ENCODE measurements at places on chromosomes 4 and X.

DNA sequence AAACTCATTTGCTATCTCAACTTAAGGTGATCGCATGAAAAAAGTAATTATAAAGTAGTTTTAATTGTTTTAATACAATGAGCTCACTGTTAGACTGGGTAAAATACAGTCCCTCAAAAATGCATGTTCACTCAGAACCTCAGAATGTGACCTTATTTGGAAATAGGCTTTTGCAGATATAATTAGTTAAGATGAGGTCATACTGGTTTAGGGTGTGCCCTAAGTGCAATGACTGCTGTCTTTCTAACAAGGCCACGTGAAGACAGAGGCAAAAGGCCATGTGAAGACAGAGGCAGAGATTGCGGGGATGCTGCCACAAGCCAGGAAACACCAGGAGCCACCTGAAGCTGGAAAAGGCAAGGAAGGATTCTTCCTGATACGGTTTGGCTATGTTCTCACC is 262.1 kb downstream of the NKX6-1 start:
- DNase-seq, result no peak

DNA sequence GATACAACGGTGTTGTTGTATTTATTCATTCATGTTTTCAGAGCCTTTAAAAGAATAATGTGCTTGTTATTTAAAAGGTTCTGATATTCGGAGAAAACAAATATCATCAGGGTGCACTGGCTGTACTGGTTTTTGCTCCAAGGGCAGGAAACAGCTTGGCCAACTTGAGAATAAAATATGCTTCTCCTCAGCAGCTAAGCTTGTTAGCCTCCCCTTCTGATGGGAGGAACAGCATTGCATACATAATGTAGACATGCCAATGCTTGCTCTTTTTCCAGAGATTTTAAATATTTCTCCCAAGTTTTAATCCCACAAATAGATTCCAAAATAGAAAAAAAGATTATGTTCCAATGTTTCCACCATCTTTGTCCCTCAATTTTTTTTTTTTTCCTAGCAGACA is 87.6 kb upstream of the RPL34 start:
- DNase-seq, result no peak

- no peak for DNase-seq
These were observed 64.5 kb downstream of the DRD5 start for GRCh38 chr4:9845791-9846493.

- no peak for DNase-seq
These were observed 161.0 kb upstream of the HS3ST1 start for GRCh38 chr4:11589676-11590075.

DNA sequence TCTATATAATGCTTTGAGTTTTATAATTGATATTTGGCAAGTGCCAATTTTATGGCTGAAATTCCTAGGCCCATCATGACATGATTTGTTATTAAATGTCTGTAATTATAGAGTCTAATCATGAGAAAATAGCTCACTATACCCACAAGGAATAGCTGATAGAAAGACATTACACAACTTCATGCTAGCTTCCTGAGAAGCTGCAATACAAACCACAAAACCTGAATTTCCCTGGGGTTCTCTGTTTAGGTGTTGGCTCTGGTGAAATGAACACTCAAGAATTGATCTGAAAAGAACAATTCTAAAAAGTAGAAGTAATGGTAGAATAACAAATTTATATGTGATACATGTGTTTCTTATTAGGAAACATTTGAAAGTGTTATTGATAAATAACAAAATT is 169.6 kb downstream of the GASK1B start:
- no peak for DNase-seq

DNA sequence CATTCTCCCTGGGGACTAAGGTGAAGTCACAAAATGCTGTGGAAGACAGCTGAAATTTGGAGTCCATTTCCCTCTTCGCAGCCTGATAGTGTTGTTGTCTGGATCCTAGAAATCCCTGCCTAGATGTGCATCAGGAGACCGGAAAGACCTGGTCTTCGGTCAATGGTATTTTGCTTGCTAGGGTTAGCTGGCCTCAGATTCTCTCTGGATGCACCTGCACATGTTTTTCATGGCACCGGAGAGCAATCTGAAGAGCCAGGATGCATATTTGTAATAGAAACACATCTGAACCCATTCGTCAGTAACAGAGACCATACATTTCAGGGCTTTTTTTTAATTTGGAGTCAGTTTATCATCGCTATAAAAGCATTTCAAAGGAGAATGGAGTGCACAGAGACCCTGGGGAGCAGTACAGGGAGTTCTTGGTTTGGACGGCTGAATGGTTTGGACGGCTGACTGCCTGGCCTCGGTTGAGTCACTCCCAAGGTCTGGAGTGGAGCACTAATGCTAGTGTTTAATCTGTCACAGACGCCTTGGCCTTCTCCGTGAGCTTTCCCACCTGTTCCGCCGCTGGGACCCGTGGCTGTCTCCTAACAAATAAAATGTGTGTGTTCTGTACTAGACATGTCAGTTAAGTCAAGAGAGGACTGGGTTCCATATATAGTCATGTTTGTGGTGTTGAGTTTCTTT is 7.5 kb upstream of the PDLIM3 start:
- no peak for DNase-seq

- DNase-seq, result no peak
These were observed 1.2 kb downstream of the RAB9B start for GRCh38 chrX:103830848-103831247.

- DNase-seq, result no peak
These were observed 419.5 kb upstream of the ATOH1 start for GRCh38 chr4:93409035-93409434.

- DNase-seq, result no peak
These were observed 3.2 kb upstream of the KLF8 start for GRCh38 chrX:56228914-56229313.
